Right renal pelvis (tissue), 4 donors: ENCODE measurements at places on chromosomes 16 and 17. TPM values are rescaled to one million over a fixed set of nuclear protein-coding genes. Genes with fewer than 3 reads are reported as not detected.

GRCh38 chr16:66169817-66170216, 196.7 kb upstream of the CDH5 start:
- no peak for DNase-seq

GRCh38 chr17:50797135-50797810, 30.0 kb upstream of the ANKRD40CL start:
- no peak for DNase-seq

DNA sequence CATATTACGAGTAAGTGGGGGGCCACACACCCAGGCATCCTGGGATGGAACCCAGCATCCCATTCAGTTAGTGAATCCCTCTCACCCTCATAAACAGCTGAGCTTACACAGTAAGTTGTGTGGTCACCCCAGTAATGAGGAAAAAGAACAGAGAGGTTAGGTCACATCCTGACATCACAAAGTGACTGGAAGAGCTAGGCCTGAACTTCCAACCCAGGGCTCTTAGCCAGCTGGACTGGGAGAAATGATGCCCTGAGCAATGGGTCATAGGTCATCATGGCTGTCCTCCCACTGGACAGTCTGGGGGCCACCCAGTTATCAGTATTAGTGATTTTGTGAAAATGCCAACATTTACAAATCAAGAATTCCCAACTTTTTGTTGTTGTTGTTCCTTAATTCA, 205.3 kb downstream of the ZNF423 start:
- DNase-seq: no peak

GRCh38 chr16:13950821-13951547, 31.0 kb downstream of the ERCC4 start:
- no peak for DNase-seq

DNA sequence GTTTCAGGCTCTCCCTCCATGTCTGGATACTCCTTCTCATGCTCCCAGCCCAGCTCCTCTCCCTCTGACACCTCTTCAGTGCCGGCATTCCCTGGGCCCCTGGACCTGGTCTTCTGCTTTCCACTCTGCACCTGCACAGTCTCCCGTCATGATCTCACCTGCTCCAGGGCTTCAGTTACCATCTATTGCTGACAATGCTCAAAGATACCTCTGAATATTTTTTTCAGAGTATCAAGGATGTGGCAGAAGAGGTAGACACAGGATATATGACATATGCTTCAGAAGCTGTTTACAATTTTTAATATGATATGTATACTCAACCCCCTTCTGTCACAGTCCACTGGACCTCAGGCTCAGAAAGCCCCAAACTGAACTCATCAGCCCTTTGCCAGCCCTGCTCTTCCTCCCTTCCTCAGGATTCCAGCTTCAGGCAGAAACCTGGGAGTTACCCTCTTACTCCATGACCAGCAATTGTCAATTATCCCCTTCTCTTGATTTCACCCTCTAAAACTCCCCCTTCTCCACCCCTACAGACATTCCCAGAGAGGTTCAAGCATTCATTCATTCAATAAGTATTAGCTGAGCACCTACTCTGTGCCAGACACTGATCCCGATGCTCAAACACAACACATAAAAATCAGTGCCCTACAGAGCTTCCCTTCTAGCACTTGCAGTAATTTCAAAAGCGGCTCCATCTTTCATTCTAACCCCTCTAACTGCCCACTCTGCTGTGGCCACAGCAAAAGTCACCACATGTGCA, 7.8 kb upstream of the MLLT6 start:
- DNase-seq: no peak

GRCh38 chr16:4691666-4692412, 1.5 kb upstream of the NUDT16L1 start:
- no peak for DNase-seq

- no peak for DNase-seq
These were observed 44.7 kb downstream of the CNOT1 start for GRCh38 chr16:58584831-58585505.

KRTAP9-8 gene
- polyA plus RNA-seq: not detected

CD300LB gene
- polyA plus RNA-seq: 0.07 TPM

ZG16 gene
- 0.01 TPM for polyA plus RNA-seq

AKTIP gene
- 47.3 TPM for polyA plus RNA-seq

NXPH3 gene
- polyA plus RNA-seq: 1.1 TPM

SLC2A4 gene
- 2.0 TPM for polyA plus RNA-seq

SCNN1G gene
- 53.8 TPM for polyA plus RNA-seq
